ENCODE measurements at places on chromosomes 16 and 17.
A peak's percentile ranks its signal among the peaks of the same experiment; 100 is the strongest.

DNA sequence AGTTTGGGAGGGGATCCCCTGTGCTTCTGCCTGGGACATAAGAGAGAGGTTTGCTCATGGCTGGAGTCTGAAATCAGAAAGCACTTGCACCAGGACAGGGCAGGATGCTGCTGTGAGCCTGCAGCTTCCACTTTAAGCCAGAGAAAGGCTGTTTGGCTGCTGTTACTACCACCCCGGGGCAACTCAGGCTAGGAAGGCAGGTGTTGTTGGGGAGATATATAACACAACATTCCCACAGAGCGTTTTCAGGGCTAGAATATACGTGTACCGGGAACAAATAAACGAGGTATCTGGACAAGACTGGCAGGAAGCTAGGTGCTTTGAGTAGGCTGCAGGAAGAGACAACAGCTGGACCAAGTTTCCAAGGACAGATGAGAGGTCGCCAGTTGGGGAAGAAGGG, 313.3 kb upstream of the CCL2 start:
- DNase-seq, result no peak

DNA sequence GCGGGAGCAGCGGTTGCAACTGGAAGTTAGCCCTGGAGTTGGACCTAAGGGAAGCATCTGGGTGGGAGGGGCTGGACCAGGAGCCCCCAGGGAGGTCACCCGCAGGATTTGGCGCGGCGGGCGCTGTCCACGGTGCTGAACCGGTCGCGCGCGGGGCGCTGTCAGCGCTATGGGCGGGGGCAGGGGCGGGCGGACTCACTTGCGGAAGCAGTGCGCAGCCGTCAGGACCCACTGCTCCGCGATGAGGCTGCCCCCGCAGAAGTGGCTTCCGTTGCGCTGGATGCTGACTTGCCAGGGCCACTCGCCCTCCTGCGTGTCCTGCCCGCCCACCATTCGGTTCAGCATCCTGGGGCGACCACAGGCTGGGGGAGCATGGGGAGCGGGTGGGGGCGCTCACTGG, 4.5 kb downstream of the PRSS27 start:
- peak; percentile 82 for DNase-seq

GRCh38 chr17:40598619-40599467, 33.6 kb upstream of the CCR7 start:
- DNase-seq, result no peak

GRCh38 chr16:2489581-2489980, 14.7 kb downstream of the TBC1D24 start:
- DNase-seq, result no peak

DNA sequence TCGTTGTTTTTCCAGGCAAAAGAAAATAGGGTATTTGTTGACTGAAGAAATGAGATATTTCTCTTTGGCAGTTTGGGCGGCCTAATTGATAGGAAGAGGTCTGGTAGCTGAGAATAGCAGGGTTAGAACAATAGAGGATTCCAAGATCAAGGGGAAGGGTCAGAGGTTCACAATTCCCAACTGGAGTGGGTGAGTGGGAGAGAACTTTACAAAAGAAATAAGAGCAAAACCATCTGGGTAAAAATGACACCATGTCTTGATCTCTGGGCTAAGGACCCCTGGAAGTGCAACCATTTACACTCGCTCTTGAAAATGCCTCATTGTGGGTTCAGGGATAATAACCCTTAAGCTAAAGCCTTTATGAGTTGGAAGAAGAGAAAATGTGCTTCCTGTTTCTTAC, 180.5 kb downstream of the CDH13 start:
- no peak for DNase-seq

- DNase-seq, result peak; percentile 82
These were observed 11.5 kb downstream of the RMI2 start for GRCh38 chr16:11356573-11357331.

DNA sequence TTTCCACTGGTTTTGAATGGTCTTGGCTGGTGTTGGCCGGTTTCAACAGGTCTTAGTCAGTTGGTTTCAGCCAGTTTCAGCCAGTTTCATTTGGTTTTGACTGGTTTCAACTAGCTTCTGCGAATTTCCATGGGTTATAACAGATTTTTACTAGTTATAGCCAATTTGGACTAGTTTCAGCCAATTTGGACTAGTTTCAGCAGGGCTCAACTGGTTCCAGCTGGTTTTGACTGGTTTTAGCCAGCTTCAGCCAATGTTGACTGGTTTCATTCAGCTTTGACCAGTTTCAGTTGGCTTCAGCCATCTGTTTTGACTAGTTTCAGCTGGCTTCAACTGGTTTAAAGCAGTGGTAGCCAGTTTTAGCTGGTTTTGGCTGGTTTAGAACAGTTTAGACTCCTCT, 432.6 kb downstream of the UTP18 start:
- DNase-seq, result no peak

GRCh38 chr17:81517339-81518112, 4.9 kb upstream of the ACTG1 start:
- peak; percentile 36 for DNase-seq

DNA sequence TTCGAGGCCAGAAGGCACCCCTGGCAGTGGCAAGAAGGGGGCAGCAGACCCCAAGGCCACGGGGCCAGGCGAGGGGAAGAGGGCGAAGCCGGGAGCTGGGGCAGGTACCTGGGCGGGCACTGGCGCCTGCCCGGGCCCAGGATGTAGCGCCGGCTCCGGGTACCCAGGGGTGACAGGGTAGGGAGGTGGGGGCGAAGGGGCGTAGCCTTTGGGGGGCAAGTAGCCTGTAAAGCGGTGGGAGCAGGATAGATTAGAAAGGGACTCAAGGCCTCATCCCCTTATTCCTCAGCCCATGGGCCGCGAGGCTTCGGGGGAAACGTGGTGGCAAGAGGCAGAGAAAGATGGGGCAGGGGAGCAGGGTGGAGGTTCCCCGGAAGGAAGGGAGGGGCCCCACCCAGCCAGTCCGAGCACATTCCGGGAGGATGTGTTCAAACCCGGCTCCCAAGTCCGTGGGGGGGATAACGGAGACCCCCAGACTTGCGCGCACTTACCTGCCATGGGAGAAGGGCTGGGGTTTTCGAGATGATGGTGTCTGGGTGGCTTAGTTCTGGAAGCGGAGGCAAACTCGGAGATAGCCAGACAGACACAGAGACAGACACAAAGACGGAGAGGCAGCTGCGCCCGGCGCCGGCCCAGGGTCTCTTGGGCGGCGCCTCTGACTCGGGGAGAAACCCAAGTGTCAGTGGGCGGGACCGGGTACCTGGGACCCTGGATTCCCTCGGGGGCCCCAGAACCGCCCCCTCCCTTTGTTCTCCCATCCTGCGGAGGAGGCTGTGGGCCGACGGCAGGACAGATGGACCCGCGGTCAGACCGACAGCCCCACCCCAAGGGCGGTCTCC, 493 bp downstream of the PLSCR3 start:
- no peak for DNase-seq

GRCh38 chr17:27567563-27567859, 63.5 kb upstream of the LGALS9 start:
- no peak for DNase-seq

- peak; percentile 52 for DNase-seq
These were observed 14.2 kb upstream of the ADGRG3 start for GRCh38 chr16:57653936-57654335.

GRCh38 chr17:37059493-37059892, 110.7 kb downstream of the AATF start:
- no peak for DNase-seq

DNA sequence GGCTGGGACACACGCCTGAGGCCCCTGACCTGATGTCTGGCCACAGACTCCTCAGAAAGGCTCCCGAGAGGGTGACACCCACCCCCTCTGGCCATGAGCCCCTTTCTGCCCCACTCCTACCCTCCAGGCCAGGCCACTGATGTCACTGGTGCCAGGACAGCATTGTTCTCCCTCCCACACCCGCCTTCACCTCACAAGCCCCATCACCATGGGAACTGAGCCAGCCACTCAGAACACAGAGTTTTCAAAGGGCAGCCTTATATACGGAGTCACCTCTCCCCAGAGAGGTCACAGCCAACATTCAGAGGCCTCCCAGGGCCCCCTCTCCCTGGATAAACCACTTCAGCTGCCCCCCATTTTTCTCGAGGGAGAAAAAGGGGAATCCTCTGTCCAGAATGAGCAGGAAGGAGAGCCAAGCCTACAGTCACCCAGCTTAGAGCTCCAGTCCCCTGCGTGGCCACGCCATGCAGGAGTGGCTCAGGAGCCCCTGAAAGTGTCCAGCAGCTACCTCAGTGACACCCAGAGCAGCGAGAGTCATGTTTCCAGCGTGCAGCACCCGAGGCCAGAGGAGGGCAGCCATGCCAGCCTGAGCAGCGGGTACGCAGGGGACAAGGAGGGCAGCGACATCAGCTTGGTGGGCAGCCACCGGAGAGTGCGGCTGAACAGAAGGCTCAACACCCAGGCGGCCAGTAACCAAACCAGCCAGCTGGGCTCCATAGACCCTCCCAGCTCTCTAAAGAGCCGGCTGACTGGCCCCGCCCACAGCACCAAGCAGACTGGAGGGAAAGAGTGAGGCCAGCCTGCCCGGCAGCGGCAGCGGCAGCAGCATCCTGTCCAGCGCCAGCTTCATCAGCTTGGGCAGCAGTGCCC, at the start of gene C16orf82:
Gene C16orf82, plus strand, starts transcription at position 260 of the 870 bp plus-strand sequence.
- no peak for DNase-seq

DNA sequence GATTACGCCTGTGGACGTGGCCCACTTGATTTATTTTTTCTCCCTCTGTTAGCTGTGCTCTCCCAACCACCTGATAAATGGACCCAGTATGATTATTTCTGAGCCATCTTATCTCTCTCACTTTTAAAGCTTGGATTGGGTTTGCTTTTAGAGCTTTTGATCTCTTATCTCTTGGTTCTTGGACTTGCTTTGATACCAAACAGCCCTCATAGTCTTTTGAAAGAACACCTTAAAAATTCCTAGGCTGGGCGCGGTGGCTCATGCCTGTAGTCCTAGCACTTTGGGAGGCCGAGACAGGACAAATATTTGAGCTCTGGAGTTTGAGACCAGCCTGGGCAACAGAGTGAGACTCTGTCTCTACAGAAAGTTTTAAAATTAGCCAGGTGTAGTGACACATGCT, 25.8 kb downstream of the SMTNL2 start:
- DNase-seq, result no peak

DNA sequence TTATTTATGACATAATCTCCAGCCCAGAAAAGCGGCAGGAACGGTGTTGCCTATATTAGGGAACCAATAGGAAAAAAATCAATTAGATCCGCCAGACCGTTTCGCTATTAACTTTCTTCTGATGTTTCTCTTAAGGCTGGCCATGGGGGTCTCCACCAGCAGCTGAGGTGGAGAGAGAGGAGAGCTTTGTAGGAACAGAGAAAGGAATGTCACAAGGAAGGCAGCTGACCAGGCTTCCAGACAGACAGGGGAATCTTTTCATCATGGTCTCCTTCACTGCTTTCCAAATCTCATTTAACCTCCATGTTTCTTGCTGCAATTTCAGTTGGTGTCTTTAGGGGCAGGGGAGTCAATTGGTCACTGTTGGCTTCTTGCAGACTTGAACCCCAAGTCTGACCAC, 8.9 kb upstream of the SEZ6 start:
- no peak for DNase-seq

- no peak for DNase-seq
These were observed 463 bp downstream of the TOP2A start for GRCh38 chr17:40417258-40417608.

- no peak for DNase-seq
These were observed 26.6 kb downstream of the GOSR2 start for GRCh38 chr17:46949291-46950174.

DNA sequence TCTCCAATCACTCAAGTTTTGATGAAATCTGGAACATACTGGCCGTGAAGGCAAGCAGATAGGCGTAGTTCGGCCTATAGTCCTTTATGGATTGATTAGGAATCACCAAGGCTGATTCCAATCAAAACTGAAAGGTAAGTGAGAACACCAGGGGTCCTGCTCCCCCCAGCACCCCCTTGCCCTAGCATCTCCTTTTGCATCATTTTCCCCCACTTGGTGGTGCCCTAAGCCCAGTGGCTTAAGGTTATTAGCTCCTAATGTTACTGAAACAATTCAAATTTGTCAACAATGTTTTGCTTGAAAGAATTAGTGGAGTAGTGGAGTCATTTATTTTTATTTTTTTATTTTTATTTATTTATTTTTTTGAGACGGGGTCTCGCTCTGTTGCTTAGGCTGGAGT, 4.9 kb downstream of the SLFN14 start:
- no peak for DNase-seq

DNA sequence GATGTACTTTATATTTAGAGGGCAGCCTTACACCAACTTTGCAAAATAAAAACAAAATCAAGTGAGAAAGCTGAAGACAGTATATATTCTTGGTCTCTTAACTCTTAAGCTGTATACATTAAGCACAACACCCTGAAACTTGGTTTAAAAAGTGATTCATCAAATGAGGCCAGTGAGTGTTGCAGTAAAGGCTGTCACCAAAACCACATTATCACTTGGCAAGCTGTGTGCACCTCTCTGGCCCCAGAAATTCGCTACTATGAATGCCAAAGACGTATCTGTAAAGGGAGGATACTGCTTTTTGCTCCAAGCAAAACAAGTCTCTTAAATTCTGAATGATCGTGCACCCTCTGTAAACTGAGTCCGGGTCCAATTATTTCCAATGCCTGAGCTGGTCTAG, 163.9 kb downstream of the ZFHX3 start:
- no peak for DNase-seq

GRCh38 chr16:1471569-1472194, 3.1 kb downstream of the CLCN7 start:
- no peak for DNase-seq

DNA sequence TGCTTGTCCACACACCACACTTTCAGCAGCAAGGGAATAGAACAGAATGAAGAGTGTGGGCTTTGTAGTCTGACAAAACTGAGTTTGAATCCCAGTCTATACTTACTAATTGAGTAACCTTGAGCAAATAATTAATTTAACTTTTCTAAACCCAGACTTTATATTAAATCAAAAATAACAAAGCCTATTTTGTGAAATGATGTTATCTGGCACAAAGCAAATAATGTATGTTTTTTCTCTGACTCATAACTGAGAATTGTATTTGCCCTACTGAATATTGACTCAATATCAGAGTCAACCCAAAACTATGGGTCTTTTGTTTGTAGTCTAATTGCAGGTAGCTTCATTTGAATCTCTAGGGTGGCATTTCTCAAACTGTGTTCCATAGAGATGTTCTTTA, 77.9 kb upstream of the TANC2 start:
- no peak for DNase-seq

DNA sequence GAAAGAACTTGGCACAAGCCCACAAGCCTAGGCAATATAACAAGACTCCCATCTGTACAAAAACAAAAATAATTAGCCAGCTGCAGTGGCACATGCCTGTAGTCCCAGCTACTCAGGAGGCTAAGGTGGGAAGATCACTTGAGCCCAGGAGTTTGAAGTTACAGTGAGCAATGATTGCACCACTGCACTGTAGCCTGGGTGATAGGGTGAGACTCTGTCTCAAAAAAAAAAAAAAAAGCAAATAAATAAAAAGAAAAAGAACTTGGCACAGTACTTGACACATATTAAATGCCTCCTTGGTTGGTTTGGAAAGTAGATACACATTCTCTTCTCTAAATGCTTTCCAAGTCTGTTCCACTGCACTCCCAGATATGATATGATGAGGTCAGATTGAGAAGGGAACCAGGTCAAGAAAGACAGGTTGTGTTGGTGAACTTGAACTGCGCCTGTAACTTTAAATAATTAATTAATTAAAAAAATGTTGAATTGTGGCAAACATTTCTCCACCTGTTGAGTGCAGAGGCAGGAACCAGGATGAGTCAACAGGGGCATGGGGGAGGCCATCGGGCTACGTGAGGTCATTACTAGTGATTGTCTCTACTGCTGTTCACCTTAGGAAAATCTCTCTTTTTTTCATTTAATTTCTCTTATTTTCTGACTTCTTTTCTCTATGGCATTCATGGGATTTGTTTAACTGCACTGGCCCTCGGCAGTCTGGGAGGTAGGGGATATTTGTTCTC, 25.9 kb upstream of the EFCAB13 start:
- no peak for DNase-seq

GRCh38 chr17:7818746-7819645, 15.0 kb upstream of the KDM6B start:
- no peak for DNase-seq
